ENCODE measurements at places on chromosomes 7 and 10.

- no peak for DNase-seq
Measured at GRCh38 chr7:45084901-45085618, 3.7 kb downstream of the NACAD start.

DNA sequence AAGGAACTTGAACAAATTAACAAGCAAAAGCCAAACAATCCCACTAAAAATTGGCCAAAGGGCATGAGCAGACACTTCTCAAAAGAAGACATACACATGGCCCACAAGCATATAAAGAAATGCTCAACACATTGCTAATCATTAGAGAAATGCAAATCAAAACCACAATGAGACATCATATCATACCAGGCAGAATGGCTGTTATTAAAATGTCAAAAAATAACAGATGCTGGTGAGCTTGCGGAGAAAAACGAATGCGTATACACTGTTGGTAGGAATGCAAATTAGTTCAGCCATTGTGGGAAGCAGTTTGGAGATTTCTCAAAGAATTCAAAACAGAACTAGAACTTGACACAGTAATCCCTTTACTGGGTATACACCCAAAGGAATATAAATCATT, 311.7 kb upstream of the HPS1 start:
- no peak for DNase-seq

DNA sequence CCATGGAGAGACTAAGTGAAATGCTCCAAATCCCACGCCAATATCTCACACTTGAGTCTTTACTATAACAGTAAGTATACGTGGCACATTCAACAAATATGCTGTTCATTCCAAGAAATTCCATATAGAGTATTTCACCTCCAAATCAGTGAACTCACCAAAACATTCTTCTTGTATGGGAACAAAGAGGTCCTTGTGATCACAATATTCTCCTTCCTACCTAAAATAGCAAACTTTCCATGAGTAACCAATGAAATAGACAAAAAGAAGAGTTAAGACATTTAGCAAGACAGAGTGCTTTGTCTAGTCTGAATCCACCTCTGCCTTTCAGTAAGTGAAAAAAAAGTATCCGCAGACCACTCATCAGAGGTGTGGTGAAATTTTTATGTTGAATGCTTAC, 77.3 kb upstream of the NXPH1 start:
- no peak for DNase-seq

DNA sequence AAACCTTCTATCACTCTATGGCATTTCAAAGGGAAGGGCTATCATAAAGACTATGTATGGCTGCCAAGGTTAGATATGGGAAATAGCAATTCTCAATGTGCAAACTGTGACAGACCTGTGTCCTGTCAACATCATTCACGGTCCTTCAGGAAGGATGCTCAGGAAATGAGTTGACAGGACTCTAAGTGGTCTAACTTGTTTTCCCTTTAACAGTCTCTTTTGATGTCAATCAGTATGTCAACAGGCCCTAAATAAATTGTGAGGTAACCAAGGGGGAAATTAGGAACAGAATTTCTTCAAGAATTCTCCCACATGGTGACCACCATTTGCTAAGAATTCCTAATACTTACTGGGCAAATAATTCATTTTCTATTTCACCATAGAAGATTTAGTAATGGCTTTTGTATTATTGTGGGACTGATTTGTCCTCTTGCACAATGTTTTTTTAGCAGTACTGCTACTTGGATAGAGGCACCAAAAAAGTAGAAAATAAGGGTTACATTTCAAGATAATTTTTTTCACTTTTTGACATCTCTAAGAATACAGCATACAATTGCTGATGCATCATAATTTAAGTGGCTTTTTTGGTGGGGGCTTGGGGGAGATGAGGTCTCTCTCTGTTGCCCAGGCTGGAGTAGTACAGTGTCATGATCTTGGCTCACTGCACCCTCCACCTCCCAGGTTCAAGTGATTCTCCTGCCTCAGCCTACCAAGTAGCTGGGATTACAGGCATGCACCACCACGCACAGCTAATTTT, 275.8 kb downstream of the CACNA2D1 start:
- DNase-seq: no peak

- no peak for DNase-seq
Measured at GRCh38 chr10:127881262-127881661, 11.5 kb downstream of the CLRN3 start.

DNA sequence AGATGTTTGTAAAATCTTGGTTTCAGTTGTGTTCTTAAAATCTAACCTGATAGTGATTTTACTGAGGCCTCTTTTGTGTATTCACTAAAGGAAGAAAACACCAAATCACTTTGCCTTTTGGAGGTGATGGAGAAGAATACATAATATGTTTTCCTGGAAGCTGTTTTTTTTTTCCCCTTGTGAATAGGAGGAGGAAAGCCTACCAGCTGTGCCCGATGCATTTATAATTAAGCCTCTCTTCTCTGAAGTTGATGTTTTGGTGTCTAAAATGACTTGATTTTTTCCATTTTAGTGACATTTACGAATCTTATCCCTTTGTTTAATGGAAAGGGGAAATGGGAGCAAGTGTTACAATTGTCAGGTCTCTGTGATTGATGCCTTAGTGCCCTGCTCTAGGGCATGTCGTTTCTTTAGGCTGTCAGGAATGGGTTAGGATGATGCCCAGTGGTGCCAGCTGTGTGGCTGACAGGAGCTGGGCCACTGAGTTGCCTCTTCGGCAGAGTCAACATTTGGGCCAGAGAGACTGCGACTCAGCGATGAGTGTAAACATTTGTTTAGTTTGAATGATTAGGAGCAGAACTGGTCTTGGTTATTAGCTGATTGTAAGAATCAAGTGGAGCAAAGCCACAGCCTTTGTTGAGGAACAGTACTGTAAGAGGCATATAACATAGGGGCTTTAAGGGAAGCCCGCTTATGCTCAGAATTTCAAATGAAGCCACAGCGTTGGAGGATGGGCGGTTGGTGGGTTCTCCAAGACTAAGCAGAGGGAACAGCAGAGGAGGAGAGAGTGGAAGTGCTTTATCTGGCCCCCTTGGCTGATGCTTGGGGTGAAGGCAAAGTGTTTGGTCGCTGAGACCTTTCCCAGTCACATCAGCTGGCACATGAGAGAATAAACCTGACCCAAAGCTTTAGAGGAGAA, 81.6 kb downstream of the CDK14 start:
- no peak for DNase-seq

DNA sequence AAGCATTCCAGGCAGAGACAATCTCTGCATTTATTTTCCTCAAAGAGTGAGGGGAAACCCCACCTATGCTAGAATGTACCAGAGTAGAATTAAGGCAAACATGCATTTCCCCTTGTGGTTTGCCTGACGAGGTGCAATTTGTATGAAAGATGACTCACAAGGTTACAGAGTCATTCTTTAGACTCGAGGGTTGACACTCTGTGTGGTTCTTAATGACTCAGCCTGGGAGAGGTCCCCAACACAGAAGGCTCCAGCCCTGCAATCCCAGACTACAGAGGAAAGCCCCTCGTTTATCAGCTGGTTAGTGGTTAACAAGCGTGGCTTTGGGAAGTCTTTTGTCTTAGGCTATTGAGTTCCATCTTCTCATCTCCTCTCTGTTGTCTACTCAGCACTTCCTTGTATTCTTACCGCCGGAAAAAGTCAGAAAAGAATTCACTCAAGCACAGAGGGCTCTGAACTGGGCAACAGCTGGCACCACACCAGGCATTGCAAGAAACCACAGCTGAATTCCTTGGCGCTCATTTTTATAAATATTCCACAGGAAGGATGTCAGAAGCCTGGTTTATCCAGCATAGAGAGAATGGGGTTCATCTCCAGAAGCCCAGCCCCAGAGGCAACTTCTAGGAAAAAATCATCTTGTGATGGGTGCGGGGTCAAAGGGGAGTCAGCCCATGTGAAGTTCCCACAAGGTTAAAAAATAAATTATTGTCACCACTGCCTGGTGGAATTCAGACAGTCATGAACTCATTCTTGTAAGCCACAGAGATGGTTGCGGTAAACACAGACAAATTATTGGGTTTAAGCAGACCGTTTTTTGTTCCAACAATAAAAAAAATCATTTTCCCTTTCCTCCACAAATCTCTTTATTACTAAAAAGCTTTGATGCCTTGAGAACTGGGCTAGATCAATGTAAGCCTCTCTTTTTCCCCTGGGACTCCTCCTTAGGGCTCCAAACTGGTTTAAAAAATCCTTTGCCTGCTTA, 24.5 kb upstream of the SVIL start:
- peak; percentile 37 for DNase-seq

DNA sequence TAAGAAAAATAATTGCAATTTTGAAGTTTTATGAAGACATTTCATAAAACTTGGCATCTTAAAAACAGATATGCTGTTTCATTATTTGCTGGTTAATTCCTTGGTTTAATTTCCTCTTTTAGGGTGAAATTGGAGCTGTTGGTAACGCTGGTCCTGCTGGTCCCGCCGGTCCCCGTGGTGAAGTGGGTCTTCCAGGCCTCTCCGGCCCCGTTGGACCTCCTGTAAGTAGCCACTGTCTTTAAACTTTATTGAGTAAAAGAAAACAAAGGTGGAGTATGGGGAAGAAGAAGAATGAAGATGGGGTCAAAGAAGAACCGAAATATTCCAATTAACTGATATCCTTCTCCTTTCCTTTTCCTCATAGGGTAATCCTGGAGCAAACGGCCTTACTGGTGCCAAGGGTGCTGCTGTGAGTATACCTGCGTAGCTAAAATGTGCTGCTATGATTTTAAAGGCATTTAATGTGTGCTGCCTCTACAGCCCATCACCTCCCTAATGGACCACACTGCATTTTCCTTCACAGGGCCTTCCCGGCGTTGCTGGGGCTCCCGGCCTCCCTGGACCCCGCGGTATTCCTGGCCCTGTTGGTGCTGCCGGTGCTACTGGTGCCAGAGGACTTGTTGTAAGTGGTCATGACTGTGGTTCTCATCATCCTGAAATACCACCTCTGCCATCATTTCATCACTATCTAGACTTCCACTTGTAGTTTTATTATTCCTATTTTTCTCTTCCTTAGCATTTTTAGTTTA, 14.7 kb downstream of the COL1A2 start:
- DNase-seq: no peak

DNA sequence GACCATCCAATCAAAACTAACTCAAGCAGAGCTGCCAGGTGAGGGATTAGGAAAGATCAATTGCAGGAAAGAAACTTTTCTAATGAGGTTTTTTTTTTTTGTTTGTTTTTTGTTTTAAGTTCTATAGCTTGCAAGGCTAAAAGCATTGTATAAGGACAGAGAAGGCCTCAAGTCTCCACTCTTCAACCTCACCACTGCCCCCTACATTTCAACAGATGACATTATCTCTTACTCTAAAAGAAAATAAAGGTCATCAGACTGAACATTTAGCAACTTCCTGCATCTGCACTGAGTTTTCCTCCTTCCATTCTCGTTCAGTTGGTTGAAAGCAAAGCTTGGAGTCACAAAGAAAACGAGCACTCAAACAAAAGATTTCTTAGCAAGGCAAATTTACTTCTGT, 45.2 kb upstream of the EXOC4 start:
- DNase-seq: no peak

- no peak for DNase-seq
Measured at GRCh38 chr10:125087191-125087896, 73.0 kb downstream of the CTBP2 start.

GRCh38 chr10:5683065-5683464, 1.6 kb upstream of the TASOR2 start:
- DNase-seq: no peak

DNA sequence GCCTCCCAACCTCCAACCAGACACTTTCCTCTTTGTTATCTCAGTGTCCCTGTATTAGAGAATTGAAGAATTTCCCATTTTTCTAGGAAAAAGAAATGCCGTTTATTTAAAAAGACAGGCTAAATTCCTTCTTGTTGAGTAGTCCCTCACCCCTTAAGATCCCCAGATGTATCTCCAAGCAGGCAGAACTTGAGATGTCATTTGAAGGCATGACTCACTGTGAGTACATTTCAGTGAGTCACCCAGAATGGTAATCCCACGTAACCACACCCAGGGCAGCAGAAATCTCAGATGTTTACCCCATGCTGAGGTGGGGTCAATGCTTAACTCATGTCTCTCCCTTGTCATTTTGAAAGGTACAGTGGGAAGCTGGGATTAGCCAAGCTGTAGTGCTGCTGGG, 4.4 kb downstream of the ZNF655 start:
- DNase-seq: peak; percentile 7

DNA sequence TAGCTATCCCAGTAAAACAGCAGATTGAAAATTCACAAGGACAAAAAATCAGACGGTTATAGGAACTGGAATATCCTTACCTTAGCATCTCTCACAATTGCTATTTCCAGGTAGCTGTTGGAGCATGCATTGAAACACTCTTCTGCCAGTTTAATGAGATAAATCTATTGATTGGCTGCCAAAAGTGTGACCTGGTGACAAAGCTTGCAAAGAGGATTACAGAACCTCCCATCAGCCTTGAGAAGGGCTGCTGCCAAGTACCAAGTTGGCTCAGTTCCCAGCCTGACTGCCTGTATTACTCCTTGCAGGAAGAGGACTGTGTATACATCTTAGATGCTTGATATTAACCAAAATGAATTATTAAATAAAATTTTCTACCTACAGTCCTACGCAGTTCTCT, 5.1 kb downstream of the PRLHR start:
- no peak for DNase-seq

DNA sequence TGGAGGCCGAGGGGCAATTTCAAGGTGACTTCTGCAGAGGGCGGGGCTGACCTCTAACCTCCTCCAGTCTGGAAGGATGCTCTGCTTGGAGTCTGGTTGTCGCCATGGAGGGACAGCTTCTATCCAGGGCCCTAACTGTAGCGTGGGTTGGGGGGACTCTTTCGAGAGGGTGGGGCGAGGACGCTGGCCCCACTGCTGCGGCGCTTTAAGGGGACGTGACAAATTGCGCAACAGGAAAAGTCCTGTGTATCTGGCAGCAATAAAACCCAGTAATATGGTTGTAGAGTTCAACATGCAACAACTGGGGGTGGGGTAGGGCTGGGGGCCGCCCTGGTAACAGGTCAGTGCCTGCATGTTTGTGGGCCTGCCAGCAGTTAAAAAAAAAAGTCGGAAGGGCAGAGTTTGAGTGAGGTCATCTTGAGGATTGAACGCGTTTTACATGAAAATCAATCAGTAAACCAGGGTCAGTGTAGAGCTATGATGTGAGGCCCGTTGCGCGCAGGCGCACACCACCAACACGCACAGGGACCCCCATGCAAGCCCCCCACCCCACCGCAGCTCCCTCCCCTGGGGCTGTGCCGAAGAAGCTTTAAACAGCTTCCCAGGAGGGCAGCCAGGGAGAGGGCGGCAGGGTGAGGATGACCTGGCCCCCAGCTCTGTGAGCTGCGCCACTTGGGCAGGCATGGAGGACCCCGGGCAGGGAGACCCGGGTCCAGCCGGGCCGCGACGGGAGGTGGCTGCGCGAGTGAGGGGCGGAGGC, 4.3 kb downstream of the SHH start:
- DNase-seq: no peak

- no peak for DNase-seq
Measured at GRCh38 chr7:50618281-50618680, 53.1 kb upstream of the DDC start.

- no peak for DNase-seq
Measured at GRCh38 chr10:102763037-102763607, 19.4 kb downstream of the WBP1L start.

DNA sequence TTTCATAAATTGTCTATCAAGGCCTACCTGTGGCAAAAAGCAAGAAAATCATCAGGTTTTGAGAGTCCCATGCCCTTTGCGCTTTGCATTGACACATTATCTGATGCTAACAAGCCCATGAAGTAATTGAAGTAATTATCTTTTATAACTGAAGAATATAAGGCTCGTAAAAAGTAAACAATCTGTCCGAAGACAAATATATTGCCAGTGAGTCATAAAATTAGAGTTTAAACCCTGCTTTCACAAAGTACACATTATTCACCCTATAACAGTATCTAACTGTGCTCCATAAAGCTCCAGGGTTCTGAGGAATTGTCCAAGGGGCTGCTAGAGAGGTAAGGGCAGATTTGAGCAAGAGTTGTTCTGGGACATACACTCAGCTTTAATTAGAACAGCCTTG, 102.3 kb upstream of the PPP1R3A start:
- no peak for DNase-seq

Data from stimulated activated CD4-positive, alpha-beta T cell treated with anti-CD3 and anti-CD28 coated beads, Interleukin-1b, Interleukin-23, amount 100 ng/mL, for 24 hours (primary cell).